ENCODE measurements at places on chromosomes 5 and 9.

DNA sequence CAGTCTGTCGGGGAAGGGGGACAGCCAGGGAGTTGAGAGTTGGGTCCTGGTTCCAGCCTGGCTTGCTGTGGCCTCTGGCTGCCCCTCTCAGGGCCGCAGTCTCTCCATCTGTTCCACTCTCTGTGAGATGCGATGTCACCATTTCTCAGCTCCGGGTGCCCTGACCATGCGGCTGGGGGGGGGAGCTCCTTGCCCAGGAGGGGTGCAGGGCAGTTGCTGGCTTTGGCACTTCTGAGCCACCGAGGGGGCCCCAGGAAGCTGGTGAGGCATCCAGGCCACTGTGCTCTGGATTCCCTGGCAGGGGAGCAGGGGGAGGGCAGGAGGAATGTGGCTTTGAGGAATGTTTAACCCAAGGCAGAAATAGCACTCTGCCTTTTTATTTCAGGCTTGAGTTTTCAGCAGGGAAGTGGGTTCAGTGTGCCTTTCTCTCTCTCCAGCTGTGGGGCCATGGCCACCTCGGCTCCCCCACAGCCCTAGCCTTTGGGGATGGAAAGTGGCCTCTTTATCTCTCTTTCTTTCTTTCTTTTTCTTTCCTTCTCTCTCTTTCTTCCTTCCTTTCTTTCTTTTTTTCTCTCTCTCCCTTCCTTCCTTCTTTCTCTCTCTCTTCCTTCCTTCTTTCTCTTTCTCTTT lies 11.0 kb downstream of the NCS1 start:
- no peak for DNase-seq

DNA sequence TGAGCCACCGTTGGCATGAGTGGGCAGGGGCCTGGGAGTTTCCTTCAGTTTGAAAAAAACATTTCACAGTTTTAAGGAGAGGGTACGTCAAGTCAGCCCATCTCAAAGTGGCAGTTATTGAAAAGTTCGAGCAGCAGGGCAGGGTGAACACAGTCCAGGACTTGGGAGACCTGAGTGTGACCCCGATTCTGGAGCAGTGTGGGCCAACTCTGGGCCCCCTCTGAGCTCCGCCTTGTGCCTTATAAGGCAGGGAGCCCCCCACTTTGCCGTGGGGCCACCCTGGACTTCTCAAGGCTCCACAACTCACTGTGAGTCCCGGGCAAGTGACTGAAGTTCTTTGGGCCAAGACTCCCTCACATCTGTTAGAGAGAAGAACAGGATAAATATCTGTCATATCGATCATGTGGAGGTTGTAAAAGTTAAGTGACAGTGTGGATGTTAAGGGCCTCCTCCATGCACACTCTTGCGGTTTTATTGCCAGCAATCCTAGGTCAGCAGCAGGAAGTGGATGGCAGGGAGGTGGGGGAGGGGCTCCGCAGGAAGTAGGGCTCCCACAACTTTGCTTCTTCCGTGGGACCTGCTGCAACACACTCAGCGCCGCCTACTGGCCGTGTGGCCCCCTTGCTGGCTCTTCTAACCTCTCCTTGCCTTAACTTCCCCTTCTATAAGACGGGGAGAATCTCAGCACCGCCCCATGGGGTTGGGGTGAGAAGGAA lies 38.4 kb downstream of the HRH2 start:
- peak; percentile 88 for DNase-seq

DNA sequence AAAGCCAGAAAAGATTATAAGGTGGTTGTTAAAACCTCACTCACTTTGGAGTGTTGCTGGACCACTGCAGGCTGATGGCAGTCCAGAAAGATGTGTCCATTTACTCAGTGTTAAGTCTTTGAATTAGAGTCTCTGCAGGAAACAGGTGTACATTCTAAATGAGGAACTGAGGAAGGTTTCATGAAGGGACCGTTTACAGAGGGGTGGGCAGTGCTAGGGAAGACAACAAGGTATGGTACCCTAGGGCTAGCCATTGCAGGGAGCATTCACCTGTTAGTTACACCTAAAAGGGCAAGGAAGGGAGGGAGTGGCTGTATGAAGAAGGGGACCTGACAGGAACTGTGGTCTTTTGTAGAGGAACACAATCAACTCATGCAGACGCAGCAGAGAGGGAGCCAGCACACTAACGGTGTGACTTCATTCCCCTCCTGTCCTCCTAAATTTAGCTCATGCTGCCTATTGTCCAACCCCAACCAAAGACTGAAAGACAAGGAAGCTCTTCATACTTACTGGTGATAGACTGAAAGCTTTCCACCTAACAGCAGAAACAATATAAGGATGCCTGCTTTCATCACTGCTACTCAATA lies 32.2 kb upstream of the PAX5 start:
- no peak for DNase-seq

DNA sequence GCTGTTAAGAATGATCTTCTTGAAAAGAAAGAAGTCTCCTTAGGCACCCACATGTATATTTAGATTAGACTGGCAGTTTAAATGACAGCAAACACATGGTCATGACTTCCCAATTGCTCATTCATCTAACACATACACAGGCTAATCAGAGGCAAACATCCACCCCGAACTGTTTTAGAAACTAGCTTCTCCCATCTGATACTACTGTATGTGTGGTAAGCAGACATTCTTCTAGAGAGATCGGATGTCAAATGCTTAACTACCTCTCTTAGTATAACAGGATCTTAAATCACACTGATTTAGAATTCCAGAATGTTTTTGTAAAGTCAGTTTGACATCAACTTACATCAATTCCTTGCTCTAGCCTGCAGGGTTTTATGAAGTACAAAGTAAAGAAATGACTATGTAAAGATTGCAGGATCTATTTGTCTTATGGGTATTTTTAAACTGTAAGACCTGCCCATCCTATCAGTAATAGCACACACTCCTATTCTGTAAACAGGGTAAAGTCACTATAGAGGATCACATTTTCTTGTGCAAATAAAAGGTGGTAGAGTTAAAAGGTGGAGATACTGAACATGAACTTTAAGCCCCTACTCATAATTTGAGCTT lies 239.7 kb downstream of the MLLT3 start:
- peak; percentile 91 for DNase-seq

DNA sequence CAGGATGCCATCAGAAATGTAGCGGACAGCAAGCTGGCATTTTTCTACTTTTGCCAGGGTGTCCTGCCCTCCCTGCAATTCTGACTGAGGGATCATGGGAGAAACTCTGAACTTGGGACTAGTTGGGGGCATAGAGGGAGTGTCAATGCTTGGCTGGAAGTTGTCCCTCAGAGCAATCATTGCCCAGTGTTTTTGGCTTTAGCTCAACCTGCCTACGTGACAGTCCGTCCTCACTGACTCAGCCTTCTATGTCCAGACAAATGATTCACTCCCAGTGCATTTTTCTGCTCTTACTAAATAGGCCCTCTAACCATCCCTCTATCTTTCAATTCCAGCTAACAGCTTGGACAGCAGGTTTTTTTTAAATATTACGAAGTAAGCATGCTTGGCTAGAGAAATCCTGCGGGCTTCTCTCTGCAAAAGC lies 627.4 kb downstream of the TLR4 start:
- no peak for DNase-seq

GRCh38 chr5:78360924-78361630 lies 660 bp downstream of the SCAMP1 start:
- DNase-seq, result peak; percentile 76

GRCh38 chr9:128383007-128383753 lies 12.0 kb downstream of the URM1 start:
- DNase-seq, result no peak

DNA sequence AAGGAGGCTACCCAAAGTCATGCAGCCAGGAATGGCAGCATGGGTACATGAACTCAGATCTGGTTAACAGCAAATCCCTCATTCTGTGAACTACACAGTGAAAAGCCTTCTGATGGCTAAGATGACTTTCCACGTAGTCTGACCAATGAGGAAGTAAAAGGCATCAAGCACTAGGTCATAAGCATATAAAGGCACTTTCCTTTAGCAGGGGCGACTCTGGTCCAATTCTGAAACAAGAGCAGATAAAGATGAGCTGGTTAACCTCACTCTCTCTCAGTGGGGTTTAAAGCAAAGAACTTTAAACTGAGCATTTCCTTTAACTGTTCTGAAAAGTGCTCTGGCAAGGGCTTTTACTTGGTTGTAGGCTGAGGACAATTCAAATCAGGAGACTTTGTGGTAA lies 21.1 kb downstream of the PSMB7 start:
- peak; percentile 46 for DNase-seq

- no peak for DNase-seq
Observed at GRCh38 chr5:139453683-139454567, 8.6 kb downstream of the ECSCR start.

DNA sequence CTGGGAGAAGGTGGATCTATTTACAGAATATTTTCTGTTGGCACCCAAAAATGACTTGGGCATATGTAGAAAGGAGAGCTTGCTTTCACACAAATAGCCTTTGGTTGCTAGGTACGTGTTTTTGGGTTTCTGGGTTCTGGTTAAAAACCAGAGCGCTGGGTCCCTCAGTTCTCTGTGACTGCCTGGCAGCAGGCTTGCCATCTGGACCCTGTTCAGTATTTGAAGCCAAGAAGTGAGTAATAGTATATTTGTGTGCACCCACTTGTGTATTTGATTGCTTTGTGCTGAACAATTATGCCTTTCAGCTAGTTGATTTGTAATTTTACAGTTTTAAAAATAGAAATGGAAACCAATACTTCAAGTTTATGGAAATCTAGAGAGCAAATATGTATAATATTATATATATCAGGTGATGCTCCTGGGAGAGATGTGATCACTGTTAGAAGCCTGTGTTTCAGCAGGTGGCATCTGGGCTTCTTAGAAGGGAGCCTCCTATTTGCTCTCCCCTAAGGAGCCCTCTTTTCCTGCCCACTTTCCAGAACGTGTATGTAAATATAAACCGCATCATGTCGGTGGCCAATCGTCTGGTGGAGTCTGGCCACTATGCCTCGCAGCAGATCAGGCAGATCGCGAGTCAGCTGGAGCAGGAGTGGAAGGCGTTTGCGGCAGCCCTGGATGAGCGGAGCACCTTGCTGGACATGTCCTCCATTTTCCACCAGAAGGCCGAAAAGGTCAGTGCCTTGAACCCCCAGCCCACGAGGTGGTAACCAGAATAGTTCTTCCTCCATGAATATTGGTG lies 153.6 kb downstream of the TRIO start:
- no peak for DNase-seq

GRCh38 chr5:68383888-68384310 lies 168.3 kb downstream of the PIK3R1 start:
- DNase-seq, result no peak

- no peak for DNase-seq
Observed at GRCh38 chr5:63811961-63812360, 150.3 kb downstream of the HTR1A start.

DNA sequence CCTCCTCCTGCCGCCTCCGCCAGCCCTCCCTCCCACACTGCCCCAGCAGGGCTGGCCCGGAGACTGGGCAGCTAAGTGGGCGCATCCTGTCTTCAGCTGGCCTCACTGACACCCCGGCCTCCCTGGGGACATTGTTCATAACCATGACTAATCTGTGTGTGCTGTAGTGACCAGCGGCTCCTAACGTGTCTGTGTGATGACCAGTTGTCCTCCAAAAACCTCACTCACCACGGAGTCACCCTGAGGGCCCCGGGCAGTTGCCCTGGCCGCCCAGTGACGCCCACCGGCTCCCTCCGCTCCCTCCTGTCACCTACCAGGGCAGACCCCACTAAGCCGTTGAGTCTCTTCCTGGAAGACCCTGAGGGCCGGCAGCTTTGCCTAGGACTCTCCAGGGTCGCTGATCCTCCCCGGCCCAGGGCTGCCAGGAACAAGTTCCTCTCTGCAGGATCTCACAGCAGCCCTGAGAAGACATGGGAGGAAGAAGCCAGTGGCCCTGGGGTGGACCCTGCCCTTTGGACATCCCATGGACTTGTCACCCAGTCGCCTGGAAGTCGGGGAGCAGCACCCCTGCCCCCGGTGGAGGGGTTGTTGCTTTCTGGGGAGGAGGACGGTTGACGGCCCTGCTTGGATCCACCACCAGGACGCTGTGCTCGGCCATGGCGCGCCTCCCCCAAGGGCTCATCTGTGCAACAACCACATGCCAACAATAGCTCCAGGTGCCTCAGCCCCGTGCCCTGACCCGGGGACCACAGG lies 110.2 kb upstream of the LMX1B start:
- no peak for DNase-seq

DNA sequence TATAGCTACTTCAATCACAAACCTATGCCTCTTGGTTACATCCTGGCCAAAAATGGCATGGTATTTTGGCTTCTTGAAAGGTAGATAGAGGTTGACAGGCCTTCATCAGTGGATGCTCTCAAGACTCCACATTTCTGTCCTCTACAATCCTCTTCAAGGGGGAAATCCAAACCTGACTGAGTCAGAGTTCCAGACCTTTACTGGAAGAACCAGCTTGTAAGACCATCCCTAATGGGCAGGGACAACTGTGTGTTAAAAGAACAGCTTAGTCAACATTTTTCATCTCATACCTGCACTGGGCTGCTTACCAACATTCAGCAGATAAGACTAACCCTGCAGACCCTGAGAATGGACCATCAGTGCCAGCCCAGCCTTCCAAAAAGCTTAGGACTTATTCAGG lies 155.7 kb downstream of the CDK5RAP2 start:
- DNase-seq, result no peak

GRCh38 chr5:172421-172820 lies 18.9 kb upstream of the LRRC14B start:
- DNase-seq, result no peak

DNA sequence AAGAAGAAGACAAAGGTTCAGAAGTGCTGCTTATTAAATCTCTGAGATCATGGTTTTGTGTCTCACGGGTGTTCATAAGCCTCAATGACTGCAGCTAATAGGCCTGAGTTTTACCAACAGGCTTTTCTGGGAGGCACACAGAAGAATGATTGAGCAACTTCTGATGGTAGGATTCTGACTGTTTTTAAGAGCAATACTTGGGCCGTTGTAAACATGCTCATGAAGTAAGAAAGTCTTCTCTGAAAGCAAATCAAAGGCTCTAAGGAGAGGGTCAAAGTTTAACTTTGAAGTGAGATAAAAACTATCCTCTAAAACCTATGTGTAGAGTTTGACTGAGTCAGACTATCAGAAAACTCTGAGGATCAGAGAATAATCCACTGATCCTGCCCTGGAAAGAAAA lies 390.9 kb upstream of the DAB2 start:
- no peak for DNase-seq

DNA sequence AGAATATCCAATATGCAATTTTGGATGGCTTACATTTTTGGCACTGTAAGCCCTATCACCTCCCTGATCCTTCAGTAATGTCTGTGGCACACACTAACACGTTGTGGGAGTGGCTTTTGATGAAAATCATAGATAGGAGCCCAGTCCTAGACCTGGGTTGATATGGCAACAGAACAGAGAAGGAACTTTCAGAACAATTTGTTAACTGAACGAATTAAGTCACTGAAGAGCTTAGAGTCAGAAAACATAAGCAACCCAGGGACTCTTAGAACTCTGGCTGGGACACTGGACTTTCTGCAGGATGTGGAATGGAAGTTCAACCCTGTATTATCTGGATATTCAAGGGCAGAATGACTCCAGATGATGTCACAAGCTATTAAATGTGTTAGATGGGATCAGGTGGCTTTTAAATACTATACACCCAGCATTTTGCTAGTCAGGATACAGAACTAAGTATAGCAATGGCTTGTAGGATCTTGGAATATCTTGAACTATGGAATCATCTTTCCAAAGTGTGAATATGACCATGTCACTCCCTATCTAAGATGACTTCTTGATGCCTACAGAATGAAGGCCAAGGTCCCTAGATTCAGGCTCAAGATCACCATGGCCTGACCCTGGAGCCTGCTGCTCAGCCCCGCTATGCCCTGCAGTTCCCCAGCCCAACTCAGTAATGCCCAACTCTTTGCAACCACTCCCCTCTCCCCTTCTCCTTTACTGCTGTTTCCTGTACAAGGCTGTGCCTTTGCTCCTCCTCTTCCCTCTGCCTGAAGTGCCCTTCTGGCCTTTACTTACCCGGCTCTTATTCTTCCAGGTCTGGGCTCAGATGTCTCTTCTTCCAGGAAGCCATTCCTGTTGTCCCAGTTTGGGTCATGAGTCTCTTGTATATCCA lies 42.8 kb downstream of the VLDLR start:
- DNase-seq, result no peak

All from OCI-M1 (cell line).